ENCODE measurements at places on chromosomes 6 and 20.

DNA sequence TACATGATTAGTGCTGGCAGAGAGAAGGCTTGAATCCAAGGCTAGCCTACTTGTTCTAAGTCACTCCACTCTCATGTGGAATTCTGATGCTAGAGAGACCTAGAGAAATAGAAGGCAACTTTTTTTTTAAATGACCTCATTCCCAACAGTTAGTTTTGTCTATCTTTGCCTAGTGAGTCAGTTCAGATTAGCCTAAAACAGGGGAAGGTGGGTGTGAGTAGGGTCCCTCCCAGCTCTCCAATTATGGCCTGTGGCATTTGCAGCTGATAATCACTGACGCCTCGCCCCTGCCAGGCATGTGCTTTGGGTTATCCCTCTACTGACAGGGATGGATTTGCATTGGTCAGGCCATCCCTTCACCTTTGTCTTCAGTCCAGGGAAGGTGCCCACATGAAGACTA is 13.6 kb downstream of the TXLNB start:
- DNase-seq, result no peak

- peak; percentile 77 for DNase-seq
Measured at GRCh38 chr6:54802775-54803634, 43.6 kb upstream of the FAM83B start.

- DNase-seq, result no peak
Measured at GRCh38 chr6:74753883-74754600, 451.8 kb downstream of the COL12A1 start.

- DNase-seq, result no peak
Measured at GRCh38 chr6:116070616-116071389, 10.1 kb upstream of the FRK start.

GRCh38 chr20:63290677-63291472 is 2.1 kb upstream of the COL20A1 start:
- peak; percentile 33 for DNase-seq

DNA sequence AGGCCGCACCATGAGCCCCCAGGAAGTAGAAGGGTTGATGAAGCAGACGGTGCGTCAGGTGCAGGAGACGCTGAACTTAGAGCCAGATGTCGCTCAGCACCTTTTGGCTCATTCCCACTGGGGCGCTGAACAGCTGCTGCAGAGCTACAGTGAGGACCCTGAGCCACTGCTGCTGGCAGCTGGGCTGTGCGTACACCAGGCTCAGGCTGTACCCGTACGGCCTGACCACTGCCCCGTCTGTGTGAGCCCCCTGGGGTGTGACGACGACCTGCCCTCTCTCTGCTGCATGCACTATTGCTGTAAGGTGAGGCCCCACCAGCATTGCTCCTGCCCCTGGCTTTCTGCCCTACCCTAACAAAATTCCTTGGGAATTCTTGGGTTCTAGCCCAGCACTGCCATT is 13.1 kb downstream of the DNPH1 start:
- no peak for DNase-seq

DNA sequence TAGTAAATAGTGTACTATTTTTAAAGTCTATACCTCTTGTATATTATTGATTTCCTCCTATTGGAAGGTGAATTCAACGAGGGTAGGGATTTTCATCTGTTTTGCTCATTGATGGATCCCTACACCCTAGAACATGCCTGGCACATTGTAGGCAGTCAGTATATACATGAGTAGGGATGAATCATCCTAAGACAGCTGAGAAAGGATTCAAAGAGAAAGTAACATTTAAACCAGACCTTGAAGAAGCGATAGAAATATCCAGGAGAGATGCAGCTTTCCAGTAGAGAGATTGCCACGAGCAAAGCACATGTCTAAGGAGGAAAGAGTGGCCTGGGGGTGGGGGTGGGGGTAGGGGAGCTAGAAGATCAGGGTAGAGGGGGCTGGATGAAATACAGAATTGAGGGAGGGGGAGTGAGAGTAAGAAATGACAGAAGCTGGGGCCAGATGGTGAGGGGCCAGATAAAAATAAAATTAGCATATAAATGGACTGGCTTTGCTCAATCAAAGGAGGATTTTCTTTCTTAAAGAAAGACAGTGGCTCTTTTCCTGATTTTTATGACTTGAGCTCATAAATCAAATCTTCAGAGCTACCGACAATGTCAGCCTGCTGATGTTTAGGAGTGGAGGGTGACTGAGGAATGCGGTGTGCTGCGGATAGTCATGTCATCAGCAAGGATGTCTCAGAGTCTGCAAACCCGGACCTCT is 168.2 kb downstream of the SAMD5 start:
- DNase-seq, result no peak

GRCh38 chr6:11852061-11852651 is 73.6 kb upstream of the ADTRP start:
- DNase-seq, result no peak

GRCh38 chr6:128311944-128312570 is 208.3 kb downstream of the PTPRK start:
- DNase-seq, result no peak

DNA sequence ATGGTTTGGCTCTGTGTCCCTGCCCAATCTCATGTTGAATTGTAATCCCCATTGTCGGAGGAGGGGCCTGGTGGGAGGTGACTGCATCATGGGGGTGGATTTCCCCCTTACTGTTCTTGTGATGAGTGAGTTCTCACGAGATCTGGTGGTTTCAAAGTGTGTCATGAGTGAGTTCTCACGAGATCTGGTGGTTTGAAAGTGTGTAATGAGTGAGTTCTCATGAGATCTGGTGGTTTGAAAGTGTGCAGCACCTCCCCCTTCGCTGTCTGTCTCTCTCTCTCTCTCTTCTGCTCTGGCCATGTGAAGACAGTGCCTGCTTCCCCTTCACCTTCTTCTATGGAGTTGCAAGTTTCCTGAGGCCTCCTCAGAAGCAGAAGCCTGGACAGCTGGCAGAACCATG is 87.6 kb downstream of the MYLK4 start:
- no peak for DNase-seq

DNA sequence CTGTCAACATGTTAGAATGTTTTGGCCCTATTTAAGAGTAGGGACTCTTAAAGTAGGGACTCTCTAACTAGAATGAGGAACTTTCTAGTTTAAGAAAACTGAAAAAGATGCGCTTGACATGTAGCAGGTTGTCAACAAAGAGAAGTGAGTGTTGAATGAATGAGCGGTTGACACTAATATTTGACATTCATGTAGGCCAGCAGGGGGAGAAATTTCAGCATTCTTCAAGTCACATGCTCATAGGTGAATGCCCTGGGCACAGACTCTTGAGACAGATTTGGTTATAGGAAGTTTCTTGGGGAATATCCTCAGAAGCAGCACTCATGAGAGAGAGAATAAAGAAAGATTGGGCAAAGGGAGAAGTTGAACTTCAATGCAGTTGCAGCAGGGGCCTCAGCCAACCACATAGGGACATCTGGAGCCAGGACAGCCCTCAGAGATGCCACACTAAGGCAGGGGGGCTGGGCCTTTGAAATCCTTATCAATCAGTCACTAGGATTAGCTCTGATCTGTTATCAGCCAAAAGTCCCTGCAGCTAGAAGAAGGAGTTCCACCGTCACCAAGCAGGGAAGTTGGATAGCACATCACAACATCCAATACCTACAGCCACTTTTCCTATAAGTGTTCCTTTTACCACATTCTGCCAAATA is 145.1 kb upstream of the FKBP1C start:
- DNase-seq, result no peak

- DNase-seq, result no peak
Measured at GRCh38 chr6:158465747-158466146, 94.1 kb upstream of the TMEM181 start.

- peak; percentile 2 for DNase-seq
Measured at GRCh38 chr6:74632196-74632875, 573.5 kb downstream of the COL12A1 start.
